ENCODE measurements at places on chromosomes 2 and 18.

GRCh38 chr2:174738841-174739240 is 25.4 kb downstream of the CHRNA1 start:
- DNase-seq: no peak

GRCh38 chr2:62144689-62145477 is 51.0 kb upstream of the B3GNT2 start:
- DNase-seq: no peak

DNA sequence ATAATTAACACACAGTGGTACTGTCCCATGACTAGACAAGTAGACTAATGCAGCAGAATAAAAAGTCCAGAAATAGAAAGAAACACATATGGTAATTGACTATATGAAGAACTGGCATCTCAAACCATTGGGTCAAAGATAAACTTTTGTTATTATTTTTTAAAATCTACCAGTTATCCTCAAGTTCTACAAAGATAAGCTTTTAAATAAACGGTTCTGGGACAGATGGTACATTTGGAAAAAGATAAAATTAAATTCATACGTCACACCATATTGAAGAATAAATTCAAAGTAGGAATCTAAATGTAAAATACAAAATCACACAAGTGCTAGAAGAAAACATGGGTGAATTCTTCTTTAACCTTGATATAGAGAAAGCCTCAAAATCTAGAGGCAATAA is 37.6 kb upstream of the PLEKHM3 start:
- DNase-seq: no peak

- peak; percentile 32 for DNase-seq
Measured at GRCh38 chr18:5543773-5544389, at the start of gene EPB41L3. TSS of gene EPB41L3 (minus strand) at chr18:5543997. CDS start at chr18:5489183, 54,814 bp downstream.
